ENCODE measurements at places on chromosomes 13 and 19.

- no peak for DNase-seq
These were observed 113.2 kb upstream of the SOX21 start for GRCh38 chr13:94825507-94825906.

DNA sequence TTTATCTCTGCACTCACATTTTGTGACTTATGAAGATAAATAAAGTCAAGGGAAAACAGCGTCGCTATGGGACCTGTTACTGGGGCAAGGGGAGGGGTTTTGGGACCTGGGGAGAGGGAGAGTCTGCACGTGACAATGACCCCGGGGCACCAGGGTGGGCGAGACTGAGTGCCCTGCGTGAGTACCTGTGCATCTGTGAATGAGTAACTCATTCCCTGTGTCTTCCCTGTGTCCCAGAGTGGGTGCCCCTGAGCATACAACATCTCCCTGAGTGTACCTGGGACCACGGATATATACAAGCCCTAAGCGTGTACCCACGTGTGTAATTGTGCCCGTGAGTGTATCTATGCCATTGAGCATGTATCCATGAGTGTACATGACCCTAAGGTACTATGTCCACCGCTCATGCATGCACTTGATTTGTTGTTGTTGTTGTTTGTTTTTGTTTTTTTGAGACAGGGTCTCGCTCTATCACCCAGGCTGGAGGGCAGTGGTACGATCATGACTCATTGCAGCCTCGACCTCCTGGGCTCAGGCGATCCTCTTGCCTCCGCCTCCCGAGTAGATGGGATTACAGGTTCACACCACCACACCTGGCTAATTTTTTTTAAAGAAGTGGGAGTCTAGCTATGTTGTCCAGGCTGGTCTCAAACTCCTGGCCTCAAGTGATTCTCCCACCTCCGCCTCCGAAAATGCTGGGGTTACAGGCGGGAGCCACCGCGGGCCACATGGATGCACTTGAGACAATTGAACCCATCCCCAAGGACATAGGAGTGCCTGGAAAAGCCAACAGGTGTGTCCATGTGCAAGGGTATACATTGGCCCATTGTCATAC, 645 bp upstream of the TRAPPC5 start:
- DNase-seq: no peak

GRCh38 chr13:109787135-109787954, 962 bp upstream of the IRS2 start:
- no peak for DNase-seq

DNA sequence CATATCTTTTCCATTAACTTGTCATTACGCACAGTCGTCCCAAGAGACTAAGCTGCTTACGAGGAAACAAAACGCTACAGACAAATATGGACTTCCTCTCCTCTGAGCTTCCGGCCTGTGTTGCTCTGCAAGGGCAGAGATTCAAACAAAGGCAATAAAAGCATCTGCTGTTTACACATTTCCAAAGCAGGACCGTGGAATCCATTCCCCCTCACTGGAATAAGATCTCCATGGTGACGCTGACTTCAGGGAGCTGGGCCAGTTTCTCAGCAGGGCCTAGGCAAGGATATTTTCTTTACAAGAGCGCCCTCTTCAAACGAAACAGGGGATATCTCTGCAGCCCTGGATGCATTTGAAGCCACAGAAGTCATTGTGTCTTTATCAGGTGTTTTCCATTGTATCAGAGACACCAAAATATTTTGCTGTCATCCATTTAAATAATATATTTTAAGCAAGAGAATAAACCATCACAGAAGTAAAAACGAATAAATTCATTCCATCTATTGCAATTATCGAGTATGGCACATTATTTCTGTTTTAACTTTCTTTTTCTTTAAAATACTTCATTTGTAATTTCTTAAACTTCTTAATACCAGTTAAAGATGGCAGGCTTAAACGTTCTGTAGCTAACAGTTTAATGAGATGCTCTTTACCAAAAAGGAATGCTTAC, 177.5 kb downstream of the DCLK1 start:
- DNase-seq: no peak

DNA sequence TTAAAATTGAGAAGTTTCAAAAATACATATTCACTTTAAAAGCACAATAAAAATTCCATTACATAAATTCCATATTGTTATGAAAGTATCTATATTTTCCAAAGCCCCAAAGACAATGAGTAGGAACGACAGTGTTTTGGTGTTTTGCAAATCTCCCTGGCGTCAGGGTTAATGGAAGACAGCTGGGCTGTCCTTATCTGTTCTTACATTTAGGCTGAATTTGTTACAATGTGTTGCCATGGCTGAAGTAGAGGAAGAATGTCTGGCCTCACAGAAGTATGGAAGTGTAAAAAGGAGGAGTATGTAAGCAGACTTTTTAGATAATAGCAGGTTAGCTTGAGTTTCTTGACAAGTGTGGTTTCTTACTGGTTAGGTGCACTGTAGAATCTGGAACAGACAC, 124.4 kb upstream of the SPATA13 start:
- DNase-seq: no peak

DNA sequence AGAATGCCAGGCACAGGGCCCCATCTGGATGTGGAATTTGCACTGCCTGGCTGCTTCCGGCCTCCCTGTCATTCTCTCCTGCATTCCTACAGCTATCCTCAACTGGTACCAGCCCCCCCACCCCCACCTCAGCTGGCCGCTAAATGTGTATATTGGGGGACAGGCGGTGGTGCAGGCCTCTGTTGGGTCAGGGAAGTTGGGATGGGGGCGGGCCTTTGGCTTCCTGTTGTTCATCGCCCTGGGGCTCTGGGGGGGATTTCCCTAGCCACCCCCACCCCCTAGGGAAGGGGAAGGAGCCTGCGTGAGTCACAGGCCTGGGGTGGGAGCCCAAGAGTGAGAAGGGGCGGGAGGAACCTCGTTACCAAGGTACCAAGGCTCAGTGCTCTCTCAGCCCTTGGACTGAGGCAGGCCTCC, 10.6 kb downstream of the POU2F2 start:
- DNase-seq: peak; percentile 66

DNA sequence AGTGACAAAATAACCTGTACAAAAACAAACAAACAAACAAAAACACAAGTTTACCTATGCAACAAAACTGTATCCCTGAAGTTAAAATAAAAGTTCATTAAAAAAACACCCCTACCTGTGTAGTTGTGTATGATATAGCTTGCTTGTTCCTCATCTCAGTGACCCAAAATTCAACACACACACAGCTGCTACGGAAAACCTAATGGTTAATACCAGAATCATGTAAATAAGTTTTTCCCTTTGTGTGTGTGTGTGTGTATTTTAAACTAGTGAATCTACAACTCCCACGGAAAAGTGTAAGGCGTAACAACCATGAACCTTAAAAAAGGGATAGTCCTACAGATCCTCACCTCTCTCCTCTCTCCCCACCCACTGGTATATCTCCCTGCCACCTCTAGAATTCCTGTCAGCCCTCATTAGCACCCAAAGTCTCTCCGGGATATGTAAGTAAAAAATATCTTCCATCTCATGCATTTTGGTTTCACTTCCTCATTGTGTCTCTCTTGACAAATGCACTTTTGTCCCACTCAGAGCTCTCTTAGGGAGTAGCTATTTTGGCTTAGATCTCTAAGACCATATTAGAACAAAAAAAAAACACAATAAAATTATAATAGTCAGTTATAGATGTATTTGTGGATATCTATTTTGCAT, 2236.5 kb downstream of the PCDH9 start:
- no peak for DNase-seq

GRCh38 chr19:1468821-1469254, 10.2 kb downstream of the C19orf25 start:
- no peak for DNase-seq

DNA sequence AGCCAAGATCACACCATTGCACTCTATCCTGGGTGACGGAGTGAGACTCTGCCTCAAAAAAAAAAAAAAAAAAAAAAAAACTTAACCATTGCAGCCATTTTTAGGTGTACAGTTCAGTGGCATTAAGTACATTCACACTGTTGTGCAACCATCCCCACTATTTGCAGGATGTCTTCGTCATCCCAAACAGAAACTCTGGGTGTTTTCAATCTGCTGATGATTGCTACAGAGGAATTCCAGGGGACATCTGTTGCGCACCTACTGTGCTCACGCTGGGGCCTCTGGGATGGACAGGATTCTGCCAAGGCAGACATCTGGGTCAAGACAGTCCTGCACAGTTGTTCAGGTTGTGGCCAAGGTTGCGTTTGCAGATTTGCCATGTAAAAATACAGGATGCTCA, 2.4 kb upstream of the APOC4 start:
- DNase-seq: no peak

GRCh38 chr19:39670998-39671397, 15.3 kb downstream of the LGALS16 start:
- no peak for DNase-seq

DNA sequence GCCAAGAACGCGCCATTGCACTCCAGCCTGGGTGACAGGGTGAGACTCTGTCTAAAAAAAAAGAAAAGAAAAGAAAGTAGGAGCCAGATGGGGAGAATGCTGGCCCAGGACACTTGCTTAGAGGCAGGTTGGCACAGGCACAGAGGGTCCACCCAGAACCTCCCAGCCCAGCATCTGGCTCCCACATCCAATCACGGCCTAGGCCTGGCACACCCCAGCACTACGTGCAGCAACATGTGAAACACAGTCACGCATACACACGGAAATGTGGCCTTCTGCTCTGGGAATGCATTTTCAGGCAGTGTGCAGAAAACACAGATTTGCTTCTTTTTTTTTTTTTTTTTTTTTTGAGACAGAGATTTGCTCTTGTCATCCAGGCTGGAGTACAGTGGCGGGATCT, 20.9 kb upstream of the FOSB start:
- DNase-seq: no peak

GRCh38 chr13:109971006-109971405, 184.6 kb upstream of the IRS2 start:
- DNase-seq: no peak

GRCh38 chr13:33271759-33272158, 13.8 kb downstream of the STARD13 start:
- no peak for DNase-seq

DNA sequence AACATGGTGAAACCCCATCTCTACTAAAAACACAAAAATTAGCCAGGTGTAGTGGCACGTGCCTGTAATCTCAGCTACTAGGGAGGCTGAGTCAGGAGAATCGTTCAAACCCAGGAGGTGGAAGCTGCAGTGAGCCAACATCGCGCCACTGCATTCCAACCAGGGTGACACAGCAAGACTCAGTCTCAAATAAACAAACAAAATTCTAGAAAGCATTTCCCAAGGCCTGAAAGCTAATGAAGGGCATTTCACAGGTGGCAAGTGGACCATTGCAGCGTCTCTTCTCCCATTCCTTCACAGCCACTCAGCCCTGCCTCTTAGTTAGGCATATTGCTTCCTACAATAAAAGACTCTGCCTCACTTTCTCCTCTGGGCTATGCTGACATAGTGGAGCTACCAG, 13.5 kb upstream of the RXFP2 start:
- DNase-seq: no peak

GRCh38 chr19:4693471-4694121, 23.5 kb upstream of the MYDGF start:
- no peak for DNase-seq

- DNase-seq: no peak
These were observed 398.9 kb upstream of the ZNF507 start for GRCh38 chr19:31946491-31946890.

DNA sequence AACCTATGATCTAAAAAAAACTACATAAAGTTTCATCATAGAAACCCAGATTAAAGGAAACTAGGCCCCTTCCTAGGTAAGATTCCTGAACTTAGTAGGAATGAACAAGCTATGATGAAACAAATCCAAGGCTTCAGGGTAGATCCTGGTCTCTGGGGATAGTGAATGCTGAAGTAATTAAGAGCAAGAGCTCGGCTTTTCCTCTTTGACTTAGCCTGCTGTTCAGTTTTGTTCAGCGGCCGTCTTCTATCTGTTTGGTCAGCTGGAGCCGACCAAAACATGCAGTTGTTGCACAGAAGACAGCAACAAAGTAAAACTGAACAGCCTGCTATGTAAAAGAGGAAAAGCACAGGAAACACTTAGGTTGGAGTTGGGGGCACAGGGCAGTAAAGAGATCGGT, 44.1 kb upstream of the RFXAP start:
- DNase-seq: no peak

DNA sequence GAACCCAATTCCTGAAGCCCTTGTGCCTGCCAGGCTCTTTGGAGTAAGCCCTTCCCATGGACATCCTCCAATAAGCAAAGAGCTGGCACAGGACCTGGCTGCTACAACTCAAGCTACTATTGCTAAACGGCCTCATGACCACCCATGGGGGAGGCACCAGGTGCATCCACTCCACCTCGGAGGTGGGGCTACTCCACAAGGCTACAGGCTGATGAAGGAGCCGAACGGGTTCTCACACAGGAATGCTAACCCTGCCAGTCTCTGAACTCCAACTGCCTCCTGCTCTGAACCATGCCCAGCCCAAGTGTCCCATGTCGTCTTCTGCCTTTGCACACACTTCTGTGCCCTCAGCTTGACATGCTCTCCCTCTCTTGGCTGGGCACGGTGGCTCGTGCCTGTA, 10.0 kb downstream of the SYMPK start:
- DNase-seq: no peak

- no peak for DNase-seq
These were observed 44.0 kb upstream of the TFDP1 start for GRCh38 chr13:113540523-113540922.

- DNase-seq: no peak
These were observed 28.8 kb upstream of the OXGR1 start for GRCh38 chr13:97023117-97023516.

- no peak for DNase-seq
These were observed 2.6 kb downstream of the VMAC start for GRCh38 chr19:5907241-5907640.

GRCh38 chr19:38949580-38950367, 19.0 kb downstream of the MRPS12 start:
- DNase-seq: peak; percentile 50

GRCh38 chr13:41552031-41552430, 94.7 kb downstream of the RGCC start:
- DNase-seq: no peak

- no peak for DNase-seq
These were observed 2673.8 kb downstream of the PCDH9 start for GRCh38 chr13:64556376-64556775.

- DNase-seq: no peak
These were observed 2.6 kb upstream of the SLC5A5 start for GRCh38 chr19:17869114-17869608.

All from stimulated activated CD4-positive, alpha-beta T cell treated with anti-CD3 and anti-CD28 coated beads, Interleukin-1b, Interleukin-23, amount 100 ng/mL, for 1 hour (primary cell).